T-helper 1 cell treated with Interleukin-12 subunit alpha and Interleukin-12 subunit beta and Interleukin-4 antibody, amounts not matched to agents 30 ng/mL and 1 ng/mL, for 36 hours (primary cell): ENCODE measurements at places on chromosomes 4 and X. TPM values are rescaled to one million over a fixed set of nuclear protein-coding genes. Genes with fewer than 3 reads are reported as not detected.

Gene ADAM29
- total RNA-seq: not detected in 2 replicates

Gene XKRX
- total RNA-seq: 0.27 and 0.39 TPM in 2 replicates

Gene SSX4B
- total RNA-seq: not detected in 2 replicates

Gene KCND1
- total RNA-seq: 5.0 and 6.3 TPM in 2 replicates

Gene RASGEF1B
- 1.2 and 1.6 TPM in 2 replicates for total RNA-seq

Gene EDA2R
- total RNA-seq: 5.8 and 6.6 TPM in 2 replicates

Gene CYSLTR1
- total RNA-seq: 53.7 and 58.0 TPM in 2 replicates

Gene DDX53
- not detected in 2 replicates for total RNA-seq
